ENCODE measurements at places on chromosomes 7 and 10.

- DNase-seq: no peak
These were observed 108.5 kb downstream of the CFTR start for GRCh38 chr7:117588352-117588794.

- DNase-seq: no peak
These were observed 158.4 kb upstream of the NEBL start for GRCh38 chr10:21055339-21056135.

- DNase-seq: no peak
These were observed 95.7 kb upstream of the PALS2 start for GRCh38 chr7:24477398-24478136.

DNA sequence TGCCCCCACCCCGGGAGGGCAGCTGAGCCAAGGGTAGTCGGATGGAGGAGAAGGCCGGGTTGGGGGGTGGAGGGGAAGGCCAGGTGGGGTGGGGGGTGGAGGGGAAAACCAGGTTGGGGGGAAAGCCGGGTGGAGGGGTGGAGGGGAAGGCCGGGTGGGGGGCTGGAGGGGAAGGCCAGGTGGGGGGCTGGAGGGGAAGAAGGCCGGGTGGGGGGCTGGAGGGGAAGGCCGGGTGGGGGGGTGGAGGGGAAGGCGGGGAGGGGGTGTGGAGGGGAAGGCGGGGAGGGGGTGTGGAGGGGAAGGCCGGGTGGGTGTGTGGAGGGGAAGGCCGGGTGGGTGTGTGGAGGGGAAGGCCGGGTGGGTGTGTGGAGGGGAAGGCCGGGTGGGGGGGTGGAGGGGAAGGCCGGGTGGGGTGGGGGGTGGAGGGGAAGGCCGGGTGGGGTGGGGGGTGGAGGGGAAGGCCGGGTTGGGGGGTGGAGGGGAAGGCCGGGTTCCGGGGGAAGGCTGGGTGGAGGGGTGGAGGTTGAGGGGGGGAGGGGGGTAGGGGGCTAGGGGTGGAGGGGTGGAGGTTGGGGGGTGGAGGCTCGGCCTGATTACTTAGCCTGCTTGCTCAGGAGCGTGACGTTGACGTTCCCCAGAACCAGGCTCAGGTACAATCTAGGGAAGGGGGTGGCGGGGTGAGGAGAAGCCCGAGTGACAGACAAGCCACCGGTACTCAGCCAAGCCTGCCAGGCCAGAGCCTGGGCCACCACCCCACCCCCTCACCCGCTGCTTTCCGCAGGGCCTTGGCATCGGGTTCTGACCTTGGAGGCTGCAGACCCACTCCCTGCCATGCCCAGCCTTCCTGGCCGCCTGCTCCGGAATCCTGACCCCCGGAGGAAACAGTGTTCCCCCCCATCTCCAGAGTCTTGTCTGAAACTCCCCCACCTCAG is 5.6 kb downstream of the TMEM120A start:
- DNase-seq: no peak

DNA sequence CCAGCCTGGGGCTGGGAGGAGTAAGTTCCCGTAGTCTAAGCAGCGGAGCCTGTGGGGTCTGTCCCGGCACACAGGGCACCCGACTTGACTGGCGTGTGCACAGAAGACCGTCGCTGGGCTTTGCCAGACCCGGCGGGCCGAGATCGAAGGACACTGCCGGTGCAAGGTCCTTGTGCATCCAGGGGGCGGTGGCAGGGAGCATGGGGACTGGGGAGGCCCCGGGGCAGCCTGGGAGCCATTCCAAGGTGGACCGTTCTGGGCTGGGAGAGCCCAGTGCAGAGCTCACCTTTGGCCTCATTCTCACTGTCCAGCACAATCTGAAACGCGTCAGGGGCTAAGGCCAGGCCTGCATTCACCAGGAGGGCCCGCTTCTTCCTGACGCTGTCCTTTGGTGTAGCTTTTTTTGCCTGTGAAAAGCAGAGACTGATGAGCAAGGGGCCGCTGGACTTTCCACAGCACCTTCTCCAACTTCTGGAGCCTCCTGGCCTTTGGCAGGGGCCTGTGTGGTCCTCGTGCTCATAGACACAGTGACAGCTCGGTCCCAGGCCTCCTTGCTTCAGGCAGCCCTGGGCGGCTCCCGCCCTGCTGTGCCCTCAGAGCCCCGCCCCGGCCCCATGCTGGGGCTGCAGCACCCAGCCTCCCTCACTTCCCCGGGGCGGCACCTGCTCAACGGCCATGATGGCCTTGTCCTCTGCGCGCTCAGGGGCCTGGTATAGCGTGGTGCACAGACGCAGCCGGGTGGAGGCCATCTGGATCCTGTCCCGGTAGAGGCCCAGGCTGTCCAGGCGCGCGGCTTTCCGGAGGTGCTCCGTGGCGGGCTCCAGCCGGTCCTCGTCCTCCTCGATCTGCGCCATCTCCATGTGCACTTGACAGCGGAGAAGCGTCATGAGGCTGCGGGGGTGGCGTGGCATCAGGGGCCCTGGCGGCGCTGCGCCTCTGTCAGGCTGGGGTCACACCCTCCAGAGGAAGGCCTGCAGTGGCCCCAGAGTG is 20.3 kb downstream of the CFAP46 start:
- DNase-seq: no peak

GRCh38 chr10:9613338-9614075 is 1404.2 kb upstream of the CELF2 start:
- DNase-seq: no peak

DNA sequence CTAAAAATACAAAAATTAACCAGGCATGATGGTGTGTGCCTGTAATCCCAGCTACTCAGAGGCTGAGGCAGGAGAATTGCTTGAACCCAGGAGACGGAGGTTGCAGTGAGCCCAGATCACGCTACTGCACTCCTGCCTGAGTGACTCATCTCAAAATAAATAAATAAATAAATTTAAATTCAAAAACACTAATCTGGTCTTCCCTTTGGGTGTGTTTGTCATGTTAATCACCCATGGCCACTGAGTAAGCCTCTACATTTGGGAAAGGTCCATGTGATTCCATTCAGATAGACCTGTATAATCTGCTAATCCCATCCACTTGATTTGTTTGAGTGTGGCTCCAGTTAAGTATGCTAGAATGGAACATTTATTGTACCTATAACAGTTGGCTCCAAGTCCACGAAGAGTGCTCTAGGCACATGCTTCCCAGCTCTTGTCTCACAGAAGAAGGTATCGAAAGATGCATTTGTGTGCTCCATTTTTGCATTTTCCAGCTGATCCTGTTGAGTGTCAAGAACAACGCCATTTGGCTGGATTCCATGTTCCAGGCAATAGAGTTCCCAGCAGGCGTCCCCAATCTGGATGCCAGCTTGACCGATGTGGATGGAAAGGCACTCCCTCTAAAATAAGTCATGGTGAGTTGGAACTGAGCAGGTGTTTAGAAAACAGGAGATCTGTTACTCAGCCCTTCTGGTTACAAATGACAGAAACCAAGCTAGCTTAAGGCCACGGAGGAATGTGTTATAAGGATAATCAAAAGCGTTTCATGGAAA is 4.0 kb downstream of the TUBAL3 start:
- no peak for DNase-seq

DNA sequence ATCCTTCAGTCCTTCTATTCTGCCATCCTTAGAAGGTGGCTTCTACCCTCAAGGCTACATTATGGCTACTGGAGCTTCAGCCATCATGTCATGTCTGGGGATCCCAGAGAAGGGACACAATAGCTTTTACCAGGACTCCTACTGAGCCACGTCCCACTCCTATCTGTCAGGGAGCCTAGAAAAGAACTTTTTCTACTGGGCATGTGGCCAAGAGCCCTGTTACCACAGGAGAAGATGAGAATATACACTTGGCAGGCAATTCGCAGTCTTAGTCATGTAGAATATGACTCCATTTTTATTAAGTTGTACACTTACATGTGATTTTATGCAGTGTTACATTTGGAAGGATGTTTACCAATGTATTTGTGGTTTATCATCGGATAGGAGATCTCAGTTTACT is 64.6 kb upstream of the KCNMA1 start:
- DNase-seq: no peak

DNA sequence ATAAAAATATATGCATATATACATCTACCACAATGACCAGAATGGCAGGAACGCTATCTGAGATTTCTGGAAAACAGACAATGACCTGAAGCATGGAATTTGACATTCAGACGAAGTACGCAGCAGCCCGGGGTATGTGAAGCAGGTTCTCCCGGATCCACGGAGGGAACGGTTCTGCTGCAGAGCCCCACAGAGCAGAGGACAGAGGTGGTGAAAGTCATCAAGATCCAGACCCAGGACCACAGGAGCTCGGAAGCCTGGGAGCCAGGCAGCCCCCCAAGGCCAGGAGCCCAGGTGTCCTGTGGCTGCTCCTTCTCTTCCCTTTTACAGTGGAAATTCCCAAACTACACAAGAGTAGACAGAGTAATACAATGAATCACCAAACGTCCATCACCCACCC is 42.1 kb upstream of the DNAAF5 start:
- no peak for DNase-seq

DNA sequence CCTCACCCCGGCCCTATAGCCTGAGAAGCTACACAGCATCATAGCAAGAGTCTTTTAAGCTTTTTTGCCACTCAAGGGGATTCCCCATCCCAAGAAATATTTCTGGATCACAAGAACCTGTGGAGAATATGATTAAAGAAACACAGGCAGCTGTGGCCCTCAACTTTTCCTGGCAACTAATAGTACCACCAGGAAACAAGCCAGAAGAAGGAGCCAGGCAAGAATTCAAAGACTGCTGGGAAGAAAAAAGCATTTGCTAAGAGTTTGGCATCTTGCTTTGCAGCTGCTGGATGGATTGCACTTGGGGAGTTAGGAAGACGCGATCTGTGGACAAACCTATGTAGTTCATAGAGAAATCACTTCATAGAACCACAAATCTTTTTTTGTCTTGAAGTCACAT is 437.8 kb downstream of the PLXDC2 start:
- DNase-seq: no peak

- no peak for DNase-seq
These were observed 93.5 kb downstream of the ADARB2 start for GRCh38 chr10:1643908-1644179.

- DNase-seq: no peak
These were observed 162.7 kb downstream of the AKR1D1 start for GRCh38 chr7:138238734-138239659.

GRCh38 chr7:155918720-155919390 is 106.6 kb upstream of the SHH start:
- DNase-seq: no peak

DNA sequence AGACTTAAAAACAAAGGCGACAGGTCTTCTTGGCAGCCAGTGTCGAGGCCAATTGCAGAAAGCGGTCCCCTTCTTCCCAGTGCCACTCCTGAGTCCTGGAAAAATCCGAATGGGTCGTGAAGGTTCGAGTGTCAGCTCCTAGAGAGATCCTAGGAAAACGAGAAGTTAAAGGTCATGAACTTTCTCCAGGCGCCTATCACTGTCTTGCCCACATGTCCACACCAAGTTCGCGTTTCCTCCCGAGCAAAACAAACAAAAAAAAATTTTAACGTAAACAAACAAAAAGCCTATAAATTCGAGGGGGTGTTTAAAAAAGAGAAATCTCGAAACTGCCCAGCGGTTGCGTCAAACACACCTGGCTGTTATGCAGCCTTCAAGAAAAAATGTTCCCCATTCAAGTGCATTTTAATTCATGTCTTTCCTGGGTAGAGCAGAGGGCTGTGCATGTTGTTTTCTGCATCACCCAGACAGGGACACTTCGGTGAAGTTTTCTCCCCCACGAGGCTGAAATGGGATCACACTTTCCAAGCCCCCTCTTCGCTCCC is 1.5 kb downstream of the ARHGAP21 start:
- no peak for DNase-seq

DNA sequence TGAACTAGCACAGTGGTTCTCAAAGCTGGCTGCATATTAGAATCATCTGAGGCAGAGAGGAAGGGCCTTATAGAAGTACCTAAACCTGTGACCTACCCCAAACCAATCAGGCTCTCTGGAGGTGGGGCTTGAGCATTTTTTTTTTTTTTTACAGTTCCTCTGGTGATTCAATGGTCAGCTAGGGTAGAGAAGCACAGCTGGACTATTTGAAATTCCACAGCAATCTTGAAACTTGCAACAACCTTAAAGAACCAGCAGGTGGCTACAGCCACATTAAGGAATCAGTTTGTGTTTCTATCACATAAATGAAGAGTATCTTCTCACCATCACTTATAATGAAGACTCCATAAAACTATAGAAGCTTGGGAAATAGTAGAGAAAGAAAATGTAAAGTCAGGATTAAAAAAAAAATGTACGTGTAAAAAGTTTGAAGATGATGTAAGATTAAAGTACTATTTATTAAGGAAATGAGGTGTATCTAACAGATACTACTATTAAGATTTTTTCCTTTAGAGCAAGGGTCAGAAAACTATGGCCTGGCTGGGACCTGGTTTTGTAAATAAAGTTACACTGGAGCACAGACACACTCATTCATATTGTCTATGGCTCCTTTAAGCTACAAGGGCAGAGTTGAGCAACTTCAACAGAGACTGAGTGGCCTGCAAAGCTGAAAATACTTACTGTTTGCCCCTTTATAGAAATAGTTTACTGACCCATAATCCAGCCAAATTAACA is 3.8 kb downstream of the RTKN2 start:
- no peak for DNase-seq

DNA sequence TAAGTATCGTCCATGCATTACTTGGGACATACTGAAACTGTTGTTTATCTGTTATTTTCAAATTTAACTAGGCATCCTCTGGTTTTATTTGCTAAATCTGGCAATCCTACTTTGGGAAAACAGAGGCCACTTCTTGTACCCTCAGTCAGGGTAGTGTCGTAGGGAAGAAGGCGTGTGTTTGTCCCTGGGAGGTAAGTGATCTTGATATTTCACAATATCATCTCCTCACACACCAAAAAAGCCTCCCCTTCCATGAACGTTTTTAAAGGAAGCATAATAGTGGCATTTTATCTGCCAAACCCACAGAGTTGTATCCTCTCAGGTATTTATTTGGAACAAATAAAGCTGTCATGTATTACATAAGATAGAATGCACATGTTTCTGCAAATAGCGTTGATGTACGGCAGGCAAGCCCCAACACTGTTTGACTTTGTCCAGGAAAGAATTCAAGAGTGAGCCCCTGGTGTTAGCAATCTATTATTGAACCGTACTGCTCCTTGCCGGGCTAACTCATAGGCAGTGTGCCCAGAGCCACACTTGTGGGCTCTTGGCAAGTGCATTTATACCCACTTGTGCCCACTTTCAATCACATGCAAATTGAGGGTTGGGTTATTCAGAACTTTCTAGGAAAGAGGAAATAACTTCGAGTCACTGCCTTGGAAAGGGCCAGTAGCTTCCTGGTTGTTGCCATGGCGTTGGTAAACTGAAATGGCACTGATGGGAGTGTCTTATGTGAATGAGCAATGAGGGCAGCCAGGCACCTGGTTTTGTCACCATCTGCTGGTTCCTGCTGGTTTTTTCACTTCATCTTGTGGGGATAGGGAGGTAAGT is 266.0 kb downstream of the USP6NL start:
- DNase-seq: no peak

- no peak for DNase-seq
These were observed 394.9 kb downstream of the HTR7 start for GRCh38 chr10:90462749-90463470.

- no peak for DNase-seq
These were observed 4.0 kb downstream of the GFRA1 start for GRCh38 chr10:116268976-116269375.

GRCh38 chr10:34008656-34009055 is 674.2 kb upstream of the NRP1 start:
- no peak for DNase-seq

GRCh38 chr7:113370910-113371309 is 252.6 kb upstream of the SMIM30 start:
- DNase-seq: no peak
